ENCODE measurements at places on chromosomes 13 and 19.

- DNase-seq, result no peak
Observed at GRCh38 chr13:35874704-35875103, 256.5 kb downstream of the DCLK1 start.

DNA sequence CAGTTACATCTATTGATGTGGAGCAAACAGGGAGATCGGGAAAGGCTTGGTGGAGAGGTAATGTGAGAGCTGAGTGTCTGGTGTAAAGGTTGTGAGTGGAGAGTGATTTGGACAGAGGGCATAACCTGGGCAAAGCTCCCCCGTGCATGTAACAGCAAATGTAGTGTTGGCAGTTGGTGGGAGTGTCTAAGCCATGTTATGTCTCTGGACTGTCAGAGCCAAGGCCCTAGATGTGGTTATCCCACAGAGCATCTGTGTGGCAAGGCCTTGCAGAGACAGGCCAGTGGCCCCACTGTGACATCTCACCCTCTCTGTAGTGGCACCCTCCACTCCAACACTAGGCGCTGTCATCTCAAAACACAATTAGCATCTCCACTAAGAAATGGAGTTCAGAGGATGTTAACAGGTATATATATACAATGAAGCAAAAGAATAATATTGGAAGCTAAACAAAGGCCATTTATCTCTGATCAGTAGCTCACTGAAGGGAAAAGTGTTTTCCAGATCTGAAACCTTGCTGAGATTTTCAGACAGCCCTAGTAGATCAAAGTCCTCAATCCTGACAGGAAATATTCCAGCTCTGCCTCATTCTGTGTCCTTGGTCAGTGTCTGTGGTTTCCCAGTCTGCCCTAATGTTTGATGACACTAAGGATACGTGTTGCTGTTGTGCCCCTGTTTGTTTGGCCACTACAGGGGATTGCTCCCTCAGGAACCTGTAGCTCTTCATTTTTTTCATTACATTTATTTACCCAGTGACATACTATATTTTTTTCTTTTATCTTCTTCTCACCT lies 20.2 kb downstream of the POLR1D start:
- DNase-seq, result no peak

DNA sequence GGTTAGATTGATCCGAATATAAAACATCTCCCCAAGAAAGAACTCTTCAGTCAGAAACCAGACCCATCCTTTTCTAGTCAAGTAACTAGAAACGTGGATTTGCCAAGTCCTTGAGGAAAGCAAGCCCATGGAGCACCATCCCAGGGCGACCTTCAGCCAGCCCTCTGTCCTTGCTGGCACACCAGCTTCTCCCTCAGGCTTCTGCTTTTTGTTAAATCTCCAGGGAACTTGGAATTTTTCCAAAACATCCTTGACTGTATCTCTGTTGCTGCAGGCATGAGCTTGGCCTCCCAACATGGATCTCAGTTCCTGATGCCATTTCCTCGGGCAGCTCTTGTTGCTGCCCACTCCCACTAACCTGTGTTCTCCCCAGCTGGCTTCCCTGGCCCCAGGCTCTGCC lies 27.1 kb upstream of the C1QTNF9 start:
- DNase-seq, result no peak

DNA sequence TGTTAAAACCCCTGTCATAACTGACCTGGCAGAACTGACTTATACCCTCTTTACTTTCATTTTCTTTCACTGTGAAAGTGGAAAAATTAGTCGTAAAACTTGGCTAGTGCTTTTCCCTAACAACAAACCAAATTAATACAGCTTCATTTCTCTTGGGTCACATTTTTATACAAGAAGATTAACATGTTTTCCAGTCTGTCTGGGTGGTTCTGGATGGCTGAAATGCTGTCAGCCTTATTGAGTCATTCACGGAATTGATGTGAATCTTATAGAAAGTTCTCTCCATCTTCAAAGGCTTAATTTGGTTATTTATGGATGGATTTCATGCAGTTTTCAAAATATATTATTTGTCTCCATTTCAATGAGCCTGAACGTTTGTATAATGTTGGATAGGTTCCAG lies 440.0 kb downstream of the KCTD12 start:
- DNase-seq, result no peak

GRCh38 chr19:52923778-52924593 lies 758 bp upstream of the ZNF888 start:
- DNase-seq, result no peak

GRCh38 chr19:1765232-1765903 lies 12.1 kb downstream of the ONECUT3 start:
- no peak for DNase-seq

GRCh38 chr19:53076984-53077383 lies 26.2 kb downstream of the ZNF160 start:
- peak; percentile 13 for DNase-seq

GRCh38 chr13:20431080-20431479 lies 94.6 kb downstream of the CRYL1 start:
- DNase-seq, result peak; percentile 79

DNA sequence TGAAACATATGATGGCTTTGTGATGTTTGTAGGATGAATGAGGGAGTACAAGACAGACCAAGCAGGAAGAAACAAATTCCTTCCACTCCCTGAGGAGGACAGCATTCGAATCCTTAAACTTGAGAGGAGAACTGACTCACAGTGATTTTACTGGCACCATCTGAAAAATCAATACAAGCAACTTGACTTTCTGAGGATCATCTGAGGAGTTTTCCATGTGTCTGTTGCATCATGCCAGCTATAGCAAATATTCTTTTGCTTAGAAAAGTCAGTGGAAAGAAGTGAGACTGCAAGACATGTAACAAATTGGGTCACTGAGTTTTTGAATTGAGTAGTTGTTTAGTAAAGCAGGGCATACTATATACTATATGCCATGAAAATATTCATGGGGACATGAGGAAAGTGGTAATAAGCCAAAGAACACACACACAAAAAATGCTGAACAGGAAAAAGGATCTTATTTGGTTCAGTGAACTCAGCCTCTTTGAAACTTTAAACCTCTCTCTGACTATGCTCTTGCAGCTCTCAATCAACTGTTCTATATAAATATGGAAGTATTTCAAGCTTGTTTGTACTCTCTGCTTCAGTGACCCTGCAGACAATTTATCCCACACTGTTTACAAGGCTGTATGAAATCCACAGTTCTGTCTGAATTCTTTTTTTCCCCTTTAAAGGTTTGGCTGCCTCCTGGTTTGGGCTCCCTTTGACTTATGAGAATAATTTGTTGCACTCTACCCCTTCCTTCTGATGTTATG lies 35.5 kb downstream of the SERTM1 start:
- DNase-seq, result no peak

GRCh38 chr13:35143123-35143522 lies 201.1 kb downstream of the NBEA start:
- DNase-seq, result no peak

- no peak for DNase-seq
Observed at GRCh38 chr13:114090476-114090875, 41.9 kb downstream of the RASA3 start.

DNA sequence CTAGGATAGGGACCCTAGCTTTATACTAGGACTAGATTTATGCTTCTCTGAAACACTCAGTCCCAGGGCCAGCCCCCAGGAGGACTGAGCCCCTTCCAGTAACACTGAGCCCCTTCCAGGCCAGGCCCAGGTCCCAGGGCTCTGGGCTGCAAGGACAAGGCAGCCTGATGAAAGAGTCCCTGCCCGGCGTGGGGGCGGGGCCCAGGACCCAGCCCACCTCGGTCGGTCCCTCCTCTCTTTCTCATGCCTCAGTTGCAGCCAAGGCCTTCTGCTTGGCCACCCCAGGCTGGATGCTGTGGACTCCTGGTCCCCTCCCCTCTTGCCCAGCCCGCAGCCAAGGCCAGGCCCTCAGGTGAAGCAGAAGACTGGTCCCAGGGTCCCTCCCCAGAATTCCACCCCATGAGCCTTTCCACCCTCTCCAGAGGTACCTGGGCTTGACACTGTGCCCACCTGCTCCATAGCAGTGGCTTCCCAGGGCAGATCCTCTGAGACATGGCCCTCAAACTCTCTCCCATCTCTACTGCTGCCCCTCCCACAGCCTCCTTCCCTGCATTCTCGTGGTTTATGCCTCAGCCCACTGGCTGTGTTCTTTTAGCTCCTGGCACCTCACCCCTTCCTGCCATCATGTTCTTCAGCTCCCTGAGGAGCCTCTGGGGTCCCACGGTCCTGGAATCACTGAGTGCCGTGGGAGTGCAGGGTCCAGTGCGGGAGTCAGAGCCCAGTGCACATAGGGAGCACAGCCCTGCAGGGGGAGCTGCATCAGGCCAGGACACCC lies 53.6 kb upstream of the C1QTNF9B start:
- no peak for DNase-seq

DNA sequence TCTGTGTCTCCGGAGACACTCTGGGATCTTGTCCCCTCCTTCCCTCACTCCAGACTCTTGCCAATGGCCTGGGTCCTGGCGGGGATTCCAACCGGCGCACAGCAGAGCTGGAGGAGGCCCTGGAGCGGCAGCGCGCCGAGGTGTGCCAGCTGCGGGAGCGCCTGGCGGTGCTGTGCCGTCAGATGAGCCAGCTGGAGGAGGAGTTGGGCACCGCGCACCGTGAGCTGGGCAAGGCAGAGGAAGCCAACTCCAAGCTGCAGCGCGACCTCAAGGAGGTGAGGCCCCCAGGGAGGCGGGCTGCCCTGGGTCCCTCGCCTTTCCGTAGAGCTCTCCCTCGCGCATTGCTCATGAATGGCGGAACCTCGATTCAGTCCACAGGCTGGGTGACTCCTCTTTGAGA lies 11.0 kb downstream of the PPFIA3 start:
- no peak for DNase-seq

DNA sequence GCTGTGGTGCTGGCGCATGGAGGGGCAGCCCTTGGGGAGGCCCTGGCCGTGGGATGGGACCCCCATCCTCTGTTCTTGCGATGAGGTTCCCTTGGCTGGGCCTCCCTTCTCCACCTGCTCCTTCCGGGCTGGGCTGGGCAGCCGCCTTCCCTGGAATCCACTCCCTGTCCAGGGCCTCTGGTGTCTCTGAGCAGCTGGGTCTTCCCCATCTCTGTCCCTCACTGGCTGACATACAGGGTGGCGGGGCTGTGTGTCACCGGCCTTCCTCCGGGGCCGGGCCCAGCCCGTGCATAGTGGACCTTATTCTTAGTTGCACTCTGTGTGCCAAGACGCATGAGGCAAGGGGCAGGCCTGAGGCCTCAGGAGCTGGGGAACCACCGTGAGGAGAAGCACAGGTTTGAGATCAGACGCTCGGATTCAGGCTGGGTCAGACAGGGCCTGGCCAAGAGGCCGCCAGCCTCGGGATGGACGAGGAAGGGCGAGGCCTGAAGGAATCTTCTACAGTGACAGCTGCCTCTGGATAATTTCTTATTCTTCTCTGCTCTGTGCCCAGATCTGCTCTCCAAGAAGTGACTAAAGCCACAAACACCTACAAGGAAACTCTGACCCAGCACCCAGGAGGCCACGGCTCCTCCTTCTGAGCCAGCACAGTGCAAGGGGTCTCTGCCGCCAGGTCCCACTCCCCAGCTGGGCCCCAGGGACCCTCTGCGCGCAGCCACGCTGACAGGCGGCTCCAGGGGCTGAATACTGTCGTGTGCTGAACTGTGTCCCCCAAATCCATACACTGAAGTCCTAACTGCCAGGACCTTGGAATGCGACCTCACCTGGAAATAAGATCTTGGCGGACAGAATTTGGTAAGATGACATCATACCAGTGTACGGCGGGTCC lies 11.0 kb downstream of the SGTA start:
- DNase-seq, result no peak

DNA sequence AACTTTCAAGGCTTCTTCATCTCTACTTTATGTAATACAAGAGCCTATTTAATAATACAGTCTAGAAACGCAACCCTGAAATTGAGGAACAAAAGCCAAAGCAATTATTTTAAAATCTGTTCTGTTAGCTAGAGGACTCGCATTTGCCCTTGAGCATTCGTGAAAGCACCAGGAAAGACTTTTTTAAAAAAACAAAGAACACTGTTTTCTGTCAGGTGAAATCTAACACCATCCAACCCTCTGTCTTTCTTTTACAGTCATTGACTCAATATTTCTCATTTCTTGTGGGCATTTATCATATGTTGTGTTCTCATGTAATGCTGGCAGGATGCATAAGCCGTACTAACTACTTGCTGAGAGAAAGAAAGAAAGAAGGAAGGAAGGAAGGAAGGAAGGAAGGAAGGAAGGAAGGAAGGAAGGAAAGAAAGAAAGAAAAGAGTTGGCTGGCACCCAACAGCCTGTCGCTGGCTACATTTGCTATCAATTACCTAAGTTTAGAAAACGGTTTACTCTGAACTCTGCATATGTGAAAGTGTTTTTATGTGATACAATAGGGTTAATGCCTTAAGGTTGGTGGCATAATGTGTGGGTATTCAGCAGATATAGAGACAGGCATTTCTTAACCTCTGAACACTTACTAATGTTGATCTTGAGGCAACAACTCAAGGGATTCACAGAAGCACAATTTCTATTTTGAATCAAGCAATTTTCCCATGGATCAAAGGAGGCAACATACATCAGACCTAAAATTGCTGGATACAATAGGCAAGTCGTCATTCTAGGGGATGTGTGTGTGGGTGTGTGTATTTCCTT lies 445.4 kb downstream of the DCT start:
- DNase-seq, result no peak

- DNase-seq, result peak; percentile 17
Observed at GRCh38 chr19:16325161-16325527, 518 bp downstream of the KLF2 start.

DNA sequence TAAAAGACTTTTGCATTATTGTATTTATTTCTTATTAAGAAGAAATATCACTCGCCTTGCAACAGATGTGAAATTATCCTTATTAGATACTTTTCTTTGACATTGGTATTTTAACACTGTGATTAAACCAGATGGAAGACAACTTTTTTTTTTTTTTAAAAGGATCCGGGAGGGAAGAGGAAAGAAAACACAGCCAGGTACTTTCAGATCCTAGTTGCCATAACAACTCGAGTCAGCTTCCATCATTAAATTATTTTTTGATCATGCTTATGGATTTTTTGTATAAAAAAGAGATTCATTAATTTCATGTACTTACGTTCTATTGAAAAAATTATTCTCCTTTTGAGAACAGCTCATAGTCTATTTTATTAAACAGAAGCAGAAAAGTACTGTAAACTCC lies 515.7 kb downstream of the TBC1D4 start:
- DNase-seq, result no peak

DNA sequence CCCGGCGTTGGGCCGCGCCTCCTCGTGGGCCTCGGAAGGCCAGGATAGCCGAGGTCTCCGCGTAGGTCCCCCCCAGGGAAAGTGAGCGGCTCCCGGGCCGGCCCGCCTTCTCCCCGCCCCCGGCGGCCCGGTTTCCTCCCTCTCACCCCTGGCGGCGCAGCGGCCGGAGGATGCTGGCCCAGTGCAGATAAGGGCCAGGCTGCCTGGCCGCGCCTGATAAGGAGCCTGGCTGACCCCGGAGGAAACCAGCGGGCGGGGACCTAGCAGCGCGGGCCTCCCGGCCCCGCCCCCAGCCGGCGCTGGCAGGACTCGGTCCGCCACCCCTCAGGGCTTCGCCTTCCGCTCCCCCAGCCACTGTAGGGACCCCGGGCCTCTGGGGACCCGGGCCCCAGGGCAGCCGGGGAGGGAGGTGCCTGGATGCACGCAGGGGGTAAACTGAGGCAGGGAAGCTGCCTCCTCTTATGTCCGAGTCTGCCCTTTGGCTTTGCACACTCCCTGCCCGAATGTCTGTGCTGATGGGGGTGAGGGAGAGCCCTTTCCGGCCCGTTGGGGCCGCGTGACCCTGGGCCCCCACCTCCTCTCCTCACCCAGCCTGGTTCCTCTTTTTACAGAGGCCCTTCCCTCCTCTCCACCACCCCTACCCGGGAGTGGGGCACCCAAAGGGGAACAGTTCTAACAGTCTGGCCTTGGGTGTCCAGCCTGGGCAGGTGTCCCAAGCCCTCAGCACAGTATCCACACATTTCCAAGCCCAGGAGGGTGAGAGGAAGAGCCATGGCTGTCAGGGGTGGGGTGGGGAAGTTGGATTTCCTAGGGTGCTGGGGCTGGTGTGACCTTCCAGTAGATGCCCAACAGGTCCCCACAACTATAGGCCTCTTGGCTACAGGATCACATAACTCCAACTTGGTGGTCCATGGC lies at the start of gene LYL1:
TSS of gene LYL1 (minus strand) at position 193 of the 915 bp plus-strand sequence. CDS start 1,687 bp downstream, outside the sequence.
- no peak for DNase-seq
